Brain pericyte (primary cell): ENCODE measurements at places on chromosomes 4 and X.
A peak's percentile ranks its signal among the peaks of the same experiment; 100 is the strongest.

DNA sequence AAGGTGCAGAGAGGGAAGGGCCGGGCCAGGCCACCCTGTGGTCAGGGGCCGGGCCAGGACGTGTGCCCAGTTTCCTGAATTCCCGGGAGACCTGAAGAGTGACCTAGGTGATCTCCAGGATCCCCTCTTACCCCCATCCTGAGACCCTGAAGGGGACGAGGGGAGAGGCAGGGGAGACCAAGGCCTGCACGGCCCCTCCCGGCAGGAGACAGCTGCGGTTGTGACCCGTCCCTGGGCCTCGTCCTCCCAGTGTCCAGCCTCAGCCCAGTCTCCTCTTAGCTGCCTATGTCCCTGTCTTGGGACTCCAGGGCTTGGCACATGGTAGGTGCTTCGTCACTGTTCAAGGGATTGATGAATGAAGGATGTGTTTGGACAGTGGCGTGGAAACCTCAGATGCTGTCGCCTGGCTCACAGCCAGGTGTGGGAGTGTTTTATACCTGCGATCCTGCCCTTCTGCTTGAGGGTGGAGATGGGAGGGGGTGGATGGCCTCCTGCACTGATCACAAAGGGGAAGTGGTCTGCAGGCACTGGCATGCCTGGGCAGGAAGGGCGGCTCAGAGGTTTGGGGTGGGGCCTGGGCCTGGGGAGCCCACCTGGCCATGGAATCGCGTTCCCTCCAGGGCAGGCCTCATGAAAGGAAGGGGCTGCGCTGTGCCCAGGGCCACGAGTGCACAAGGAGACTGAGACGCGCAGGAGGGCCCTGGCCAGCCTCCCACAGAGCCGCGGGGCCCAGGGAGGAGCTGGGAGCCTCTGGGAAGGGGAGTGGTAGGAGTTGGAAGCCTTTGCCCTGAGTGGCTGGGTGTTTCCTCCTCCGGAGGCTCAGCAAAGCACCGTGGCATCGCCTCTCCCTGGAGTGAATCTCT is 6.9 kb downstream of the SH3TC1 start:
- DNase-seq: no peak

GRCh38 chr4:25172961-25173915 is 13.0 kb upstream of the SEPSECS start:
- peak; percentile 64 for DNase-seq

DNA sequence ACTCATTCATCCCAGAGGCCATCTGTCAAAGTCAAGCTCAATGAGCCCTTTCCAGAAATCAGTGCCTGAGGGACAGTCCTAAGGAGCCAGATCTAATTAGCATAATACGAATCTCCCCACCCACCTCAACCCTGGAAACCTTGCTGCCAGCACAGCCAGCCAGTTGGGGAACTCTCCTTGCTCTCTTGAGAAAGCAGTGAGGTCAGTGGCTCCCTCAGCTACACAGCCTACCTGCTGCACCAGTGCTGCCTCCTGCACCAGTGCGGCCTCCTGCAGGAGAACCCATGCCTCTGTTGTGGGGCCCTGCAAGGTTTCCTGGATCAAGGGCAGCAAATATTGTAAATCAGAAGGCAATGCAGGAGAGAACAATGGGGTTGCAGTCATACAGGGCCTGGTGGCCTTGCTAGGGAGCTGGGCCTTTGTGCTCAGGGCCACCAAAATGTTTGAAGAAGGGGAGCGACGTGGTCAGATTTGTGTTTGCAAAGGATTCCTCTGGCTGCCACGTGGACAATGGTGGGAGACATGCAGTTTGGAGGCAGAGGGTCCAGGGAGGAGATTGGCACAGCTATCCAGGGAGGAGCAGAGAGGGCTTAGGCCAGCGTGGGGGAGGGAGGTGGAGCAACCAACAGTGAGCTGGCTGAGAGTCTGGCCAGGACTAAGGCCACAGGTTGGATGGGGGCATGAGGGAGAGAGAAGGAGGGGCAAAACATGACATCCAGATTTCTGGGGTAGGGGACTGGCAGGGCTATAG is 124.3 kb upstream of the MAMLD1 start:
- no peak for DNase-seq

GRCh38 chr4:61149278-61149677 is 50.8 kb upstream of the ADGRL3 start:
- no peak for DNase-seq

- DNase-seq: no peak
These were observed 22.1 kb downstream of the PKD2 start for GRCh38 chr4:88029556-88029955.

DNA sequence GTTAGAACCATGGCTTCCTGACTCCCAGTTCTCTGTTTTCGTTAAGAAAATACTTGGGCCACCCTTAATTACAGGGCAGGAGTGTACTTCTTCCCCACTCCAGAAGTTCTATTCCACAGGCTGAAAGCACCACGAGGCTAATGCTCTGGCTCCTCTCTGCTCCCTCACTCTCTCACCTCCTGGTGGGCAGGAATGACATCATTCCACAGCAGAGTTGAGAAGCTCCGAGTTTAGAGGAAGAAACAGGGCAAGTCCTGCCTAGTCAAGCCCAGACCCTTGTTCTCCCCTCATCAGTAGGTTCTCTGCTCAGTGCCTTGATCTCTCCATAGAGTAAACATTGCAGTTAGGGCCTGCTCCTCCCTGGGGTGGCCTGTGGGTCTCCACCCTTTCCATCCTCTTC is 343.8 kb upstream of the CLNK start:
- DNase-seq: no peak

GRCh38 chr4:182206916-182207315 is 36.3 kb upstream of the TENM3 start:
- no peak for DNase-seq

GRCh38 chr4:38774181-38774955 is 8.4 kb downstream of the TLR10 start:
- DNase-seq: no peak

DNA sequence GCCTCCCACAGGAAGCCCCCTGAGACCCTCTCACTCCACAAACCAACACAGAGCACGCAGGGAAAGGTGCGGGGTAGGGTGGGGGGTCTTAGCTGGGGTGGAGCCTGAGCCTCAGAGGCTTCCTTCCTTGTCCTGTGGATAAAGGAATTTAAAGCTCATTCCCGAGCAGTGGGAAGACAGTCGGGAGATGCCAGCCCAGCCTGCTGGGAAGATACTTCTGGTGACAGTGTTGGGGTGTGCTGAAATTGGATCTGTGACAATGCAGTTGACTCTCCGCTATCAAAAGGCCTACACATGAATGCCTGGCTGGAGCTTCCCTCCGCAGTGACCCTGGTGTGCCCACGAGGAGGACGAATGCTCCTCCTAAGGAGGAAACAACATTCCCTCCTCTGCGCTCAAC is 45.5 kb downstream of the JAKMIP1 start:
- DNase-seq: no peak

- peak; percentile 27 for DNase-seq
These were observed 13.2 kb upstream of the RAB9B start for GRCh38 chrX:103845165-103845653.
